SIG-M5 (cell line): ENCODE measurements at places on chromosomes 7 and 10.

- DNase-seq = no peak
These were observed 16.4 kb downstream of the STAMBPL1 start for GRCh38 chr10:88896372-88896993.

- DNase-seq = no peak
These were observed 15.9 kb downstream of the UBN2 start for GRCh38 chr7:139246905-139247304.

- DNase-seq = no peak
These were observed 109.0 kb downstream of the FZD1 start for GRCh38 chr7:91373111-91373800.

DNA sequence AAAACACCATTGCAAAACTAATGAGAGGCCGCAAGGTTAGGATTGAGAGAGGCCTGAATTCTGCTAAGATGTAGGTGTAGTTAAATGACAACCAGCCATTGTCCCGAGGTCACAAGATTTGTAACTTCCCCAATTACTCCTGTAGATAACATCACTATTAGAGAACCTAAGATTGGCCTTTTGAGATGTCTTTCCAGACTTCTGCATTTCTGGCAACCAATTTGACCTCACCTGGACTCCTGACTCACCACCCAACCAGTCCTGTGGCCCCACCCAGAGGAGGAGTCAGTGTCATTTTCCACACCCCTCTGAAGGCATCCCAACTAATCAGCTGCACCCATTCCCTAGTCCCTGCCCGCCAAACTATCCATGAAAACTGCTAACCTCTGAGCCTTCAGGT lies 115.7 kb downstream of the PRKAG2 start:
- DNase-seq = no peak

DNA sequence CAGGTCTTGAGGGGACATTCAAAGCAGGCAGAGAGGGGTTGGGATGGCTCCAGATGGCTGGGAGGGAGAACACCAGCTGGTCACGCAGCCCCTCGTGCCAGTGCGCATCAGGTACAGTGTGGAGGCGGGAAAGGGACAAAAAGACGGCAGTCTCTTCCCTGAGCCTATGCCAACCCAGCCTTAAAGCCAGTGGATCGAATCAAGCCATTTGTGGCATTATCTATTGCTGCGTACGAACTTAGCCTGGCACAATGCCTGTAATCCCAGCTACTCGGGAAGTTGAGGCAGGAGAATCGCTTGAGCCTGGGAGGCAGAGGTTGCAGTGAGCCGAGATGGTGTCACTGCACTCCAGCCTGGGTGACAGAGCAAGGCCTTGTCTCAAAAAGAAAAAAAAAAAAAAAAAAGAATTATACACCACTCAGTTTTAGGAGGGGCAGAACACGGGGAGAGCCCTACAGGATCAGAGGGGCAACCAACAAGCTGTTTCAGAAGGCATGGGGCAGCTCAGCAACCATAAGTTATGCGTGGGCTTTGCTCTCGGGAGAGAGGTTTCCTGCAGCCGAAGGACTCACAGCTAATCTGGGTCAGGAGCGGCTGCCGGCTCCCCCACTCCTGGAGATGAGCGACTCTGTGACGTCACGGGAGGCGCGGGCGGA lies 356 bp upstream of the NDUFB2 start:
- peak; percentile 34 for DNase-seq

- no peak for DNase-seq
These were observed 183.9 kb downstream of the EBF3 start for GRCh38 chr10:129780198-129780597.

DNA sequence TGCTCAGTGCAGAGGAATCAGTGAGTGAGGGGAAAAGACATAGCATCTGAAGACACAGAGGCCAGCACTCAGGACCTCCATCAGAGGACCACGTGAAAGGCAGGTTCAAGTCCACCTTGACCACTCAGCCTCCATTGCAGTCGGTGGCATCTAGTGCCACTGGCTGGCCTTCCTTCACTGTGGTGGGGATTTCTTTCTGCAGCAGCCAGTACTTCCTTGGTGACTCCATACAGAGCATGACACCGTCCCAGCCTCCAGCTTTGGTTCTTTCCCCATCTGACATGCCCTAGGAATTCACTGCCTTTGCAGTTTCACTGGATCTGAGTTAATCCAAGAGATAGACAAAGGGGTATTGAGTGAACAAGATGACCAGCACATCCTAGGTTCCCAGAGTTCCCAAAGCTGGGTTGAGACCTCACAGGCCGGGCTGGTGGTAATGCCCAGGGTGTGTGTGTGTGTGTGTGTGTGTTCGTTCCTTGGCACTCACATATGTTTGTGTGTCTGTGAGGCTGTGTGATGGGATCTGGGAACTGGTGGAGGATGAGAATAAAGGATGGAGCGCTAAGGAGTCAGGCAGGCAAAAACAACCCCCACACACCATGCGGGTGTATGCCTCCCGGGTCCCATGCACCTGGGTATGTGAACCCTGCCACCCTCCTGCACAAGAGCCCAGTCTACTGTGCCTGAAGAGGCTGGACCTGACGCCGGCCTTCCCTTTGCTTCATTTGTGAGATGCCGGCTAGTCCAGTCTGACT lies 57.8 kb downstream of the SYPL1 start:
- no peak for DNase-seq

GRCh38 chr7:103894656-103895596 lies 94.5 kb downstream of the RELN start:
- DNase-seq = no peak

DNA sequence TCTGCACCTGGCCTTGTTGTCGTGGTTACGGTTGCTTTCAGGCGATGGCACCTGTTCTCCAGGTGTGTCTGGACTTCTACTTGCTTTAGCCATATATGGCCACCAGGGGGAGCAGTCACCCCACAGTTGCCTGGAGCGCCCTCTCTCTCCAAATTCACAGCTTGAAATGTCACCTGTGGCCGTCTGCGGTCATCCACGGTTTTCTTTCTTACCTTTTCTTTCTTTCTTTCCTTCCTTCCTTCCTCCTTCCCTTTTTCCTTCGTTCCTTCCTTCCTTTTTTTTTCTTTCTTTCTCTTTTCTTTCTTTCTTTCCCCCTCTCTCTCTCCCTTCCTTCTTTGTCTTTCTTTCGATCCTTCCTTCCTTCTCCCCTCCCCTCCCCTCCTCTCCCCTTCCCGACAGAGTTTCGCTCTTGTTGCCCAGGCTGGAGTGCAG lies 150.5 kb upstream of the VKORC1L1 start:
- DNase-seq = no peak

GRCh38 chr10:110774069-110775019 lies 97.4 kb upstream of the PDCD4 start:
- DNase-seq = no peak

DNA sequence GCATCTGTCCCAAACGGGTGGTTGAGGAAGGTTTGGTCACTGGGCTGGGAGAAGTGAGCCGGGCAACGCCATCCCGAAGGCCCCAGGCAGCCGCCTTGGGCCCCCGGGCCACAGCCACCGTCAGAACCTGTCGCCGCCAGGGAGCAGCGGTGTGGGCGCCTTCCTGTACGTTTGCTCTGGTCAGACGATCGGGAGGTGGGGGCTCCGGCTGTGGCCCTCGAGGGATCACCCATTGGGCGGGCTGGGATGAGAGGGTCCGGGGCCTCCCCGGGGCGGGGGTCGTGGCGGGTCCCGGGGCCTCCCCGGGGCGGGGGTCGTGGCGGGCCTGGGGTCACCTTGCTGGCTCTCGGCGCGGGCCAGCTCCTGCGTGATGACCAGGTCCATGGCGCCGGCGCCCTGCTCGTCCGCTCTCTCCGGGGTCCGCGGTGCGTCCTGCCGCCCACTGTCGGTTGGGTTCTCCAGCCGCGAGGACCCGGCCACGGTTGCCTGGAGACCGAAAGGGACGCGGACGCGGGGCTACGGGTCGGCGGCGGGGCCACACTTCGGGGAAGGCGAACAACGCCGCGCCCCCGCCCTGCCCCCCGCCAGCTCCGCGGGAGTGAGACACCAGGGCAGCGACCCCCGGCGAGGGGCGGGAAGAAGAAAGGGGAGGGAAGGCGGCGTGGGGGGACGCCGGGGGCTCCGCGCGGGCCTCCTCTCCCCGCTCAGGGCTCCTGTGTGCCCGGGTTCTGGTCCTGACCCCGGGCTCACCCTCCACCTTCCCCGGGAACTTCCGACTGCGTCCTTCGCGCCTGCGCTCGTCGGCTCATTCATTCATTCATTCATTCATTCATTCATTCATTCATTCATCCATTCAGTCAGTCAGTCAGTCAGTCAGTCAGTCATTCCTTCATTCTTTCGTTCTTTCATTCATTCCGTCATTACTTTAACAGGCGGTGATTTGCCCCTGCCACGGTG lies at the start of gene CFAP46:
Gene CFAP46 (minus strand): TSS at position 470 of the 957 bp plus-strand sequence. CDS start 86 bp downstream, at position 384.
- no peak for DNase-seq

GRCh38 chr10:78742730-78743615 lies 325.8 kb upstream of the ZMIZ1 start:
- no peak for DNase-seq

GRCh38 chr7:122675011-122675410 lies 23.9 kb downstream of the RNF133 start:
- no peak for DNase-seq

- DNase-seq = no peak
These were observed 22.6 kb downstream of the COL1A2 start for GRCh38 chr7:94417306-94417705.
